Naive thymus-derived CD8-positive, alpha-beta T cell (primary cell): ENCODE measurements at places on chromosomes 1 and 21. TPM values are rescaled to one million over a fixed set of nuclear protein-coding genes. Genes with fewer than 3 reads are reported as not detected.
A peak's percentile ranks its signal among the peaks of the same experiment; 100 is the strongest.

DNA sequence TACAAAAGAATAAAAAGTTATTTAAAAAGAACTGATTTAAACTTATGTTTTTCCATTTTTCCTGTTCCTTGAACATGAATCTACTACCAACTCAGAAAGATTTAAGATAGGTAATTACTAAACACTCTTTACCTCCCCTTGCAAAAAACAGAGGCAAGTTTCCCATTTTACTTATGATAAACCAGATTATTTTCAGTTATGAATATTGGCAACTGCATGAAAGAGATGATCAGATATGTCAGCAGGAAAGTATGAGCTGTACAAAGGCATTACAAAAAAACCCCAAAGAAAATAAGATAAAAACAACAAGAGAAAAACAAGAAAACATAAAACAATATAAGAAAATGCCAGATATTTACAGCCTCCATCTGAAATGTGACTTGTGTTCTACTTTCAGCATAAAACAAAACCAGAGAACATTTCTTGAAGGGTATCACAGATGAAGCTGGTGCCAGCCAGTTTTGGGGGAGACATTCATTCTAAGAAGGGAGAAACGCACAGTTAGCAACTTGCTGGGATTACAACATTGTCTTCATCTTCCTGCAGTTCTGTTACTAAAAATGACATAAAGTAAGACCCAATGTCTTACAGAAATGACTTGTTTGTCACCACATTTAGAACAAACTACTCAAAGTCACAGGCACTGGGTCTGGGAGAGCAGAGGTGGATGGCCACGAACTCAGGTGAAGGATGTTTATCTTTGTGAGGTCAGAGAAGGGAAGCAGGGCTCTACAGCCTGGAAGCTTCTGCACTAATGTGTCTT lies 19.1 kb downstream of the ZC3H12A start:
- H3K27ac ChIP-seq: peak overlapping the region; percentile 69
- H3K4me3 ChIP-seq: no peak overlapping the region

- H3K36me3 ChIP-seq: no peaks in the 10 kb centered on the region
- peaks cover 6% of the 10 kb centered on the region for H3K4me1 ChIP-seq
- no peak overlapping the region for H3K27ac ChIP-seq
- no peak overlapping the region for H3K4me3 ChIP-seq
- H3K27me3 ChIP-seq: peaks cover 2% of the 10 kb centered on the region
These were observed 8.1 kb upstream of the C1orf216 start for GRCh38 chr1:35726450-35727433.

Gene UBXN10
- total RNA-seq: not detected

- H3K4me1 ChIP-seq: no peaks in the 10 kb centered on the region
- no peak overlapping the region for H3K4me3 ChIP-seq
- peaks cover 20% of the 10 kb centered on the region for H3K27me3 ChIP-seq
- H3K27ac ChIP-seq: no peak overlapping the region
- H3K36me3 ChIP-seq: no peaks in the 10 kb centered on the region
These were observed 270.7 kb downstream of the KAZN start for GRCh38 chr1:14869187-14869586.

- no peak for DNase-seq
- no peak overlapping the region for H3K27ac ChIP-seq
- H3K4me3 ChIP-seq: no peak overlapping the region
- H3K27me3 ChIP-seq: peaks cover 23% of the 10 kb centered on the region
These were observed 85.2 kb upstream of the ABCD3 start for GRCh38 chr1:94332952-94333351.

- no peaks in the 10 kb centered on the region for H3K4me1 ChIP-seq
- no peak overlapping the region for H3K27ac ChIP-seq
These were observed 468.7 kb downstream of the ADGRL2 start for GRCh38 chr1:82269431-82269830.

- no peak for DNase-seq
- peaks cover 7% of the 10 kb centered on the region for H3K36me3 ChIP-seq
- peaks cover 36% of the 10 kb centered on the region for H3K27me3 ChIP-seq
- H3K27ac ChIP-seq: no peak overlapping the region
These were observed 5.2 kb downstream of the CCN1 start for GRCh38 chr1:85585799-85586198.

Gene CYP4Z1
- total RNA-seq: not detected
